Activated CD4-positive, alpha-beta T cell treated with anti-CD3 and anti-CD28 coated beads, Interleukin-2, amount 10 ng/mL, durations not matched to agents 24 days and 14 days (primary cell): ENCODE measurements at places on chromosomes 5 and 9. TPM values are rescaled to one million over a fixed set of nuclear protein-coding genes. Genes with fewer than 3 reads are reported as not detected.
A peak's percentile ranks its signal among the peaks of the same experiment; 100 is the strongest.

- H3K36me3 ChIP-seq: no peaks in the 10 kb centered on the region
- peaks cover 2% of the 10 kb centered on the region for H3K27me3 ChIP-seq
- DNase-seq: no peak
Measured at GRCh38 chr5:108418197-108418596, 36.3 kb upstream of the FBXL17 start.

GRCh38 chr5:134659456-134659855 lies 10.9 kb downstream of the SEC24A start:
- H3K27ac ChIP-seq: no peak overlapping the region
- DNase-seq: no peak
- H3K27me3 ChIP-seq: no peaks in the 10 kb centered on the region
- no peak overlapping the region for H3K4me3 ChIP-seq
- H3K4me1 ChIP-seq: peaks cover 14% of the 10 kb centered on the region

CAAP1 gene
- total RNA-seq: 19.9 and 23.1 TPM in 2 replicates

- peaks cover 23% of the 10 kb centered on the region for H3K4me1 ChIP-seq
- no peak for DNase-seq
- no peak overlapping the region for H3K27ac ChIP-seq
Measured at GRCh38 chr5:56346741-56347535, 113.8 kb upstream of the ANKRD55 start.

- peak; percentile 66 for DNase-seq
- H3K27ac ChIP-seq: peak overlapping the region; percentile 75
- H3K4me1 ChIP-seq: peaks cover 18% of the 10 kb centered on the region
- H3K4me3 ChIP-seq: peak overlapping the region; percentile 36
Measured at GRCh38 chr5:124902097-124902821, 155.8 kb upstream of the ZNF608 start.

TIMD4 gene
- total RNA-seq: 13.9 and 15.1 TPM in 2 replicates

POLR1E gene
- total RNA-seq: 60.0 and 64.0 TPM in 2 replicates

WDR31 gene
- total RNA-seq: 2.2 and 2.7 TPM in 2 replicates

DNA sequence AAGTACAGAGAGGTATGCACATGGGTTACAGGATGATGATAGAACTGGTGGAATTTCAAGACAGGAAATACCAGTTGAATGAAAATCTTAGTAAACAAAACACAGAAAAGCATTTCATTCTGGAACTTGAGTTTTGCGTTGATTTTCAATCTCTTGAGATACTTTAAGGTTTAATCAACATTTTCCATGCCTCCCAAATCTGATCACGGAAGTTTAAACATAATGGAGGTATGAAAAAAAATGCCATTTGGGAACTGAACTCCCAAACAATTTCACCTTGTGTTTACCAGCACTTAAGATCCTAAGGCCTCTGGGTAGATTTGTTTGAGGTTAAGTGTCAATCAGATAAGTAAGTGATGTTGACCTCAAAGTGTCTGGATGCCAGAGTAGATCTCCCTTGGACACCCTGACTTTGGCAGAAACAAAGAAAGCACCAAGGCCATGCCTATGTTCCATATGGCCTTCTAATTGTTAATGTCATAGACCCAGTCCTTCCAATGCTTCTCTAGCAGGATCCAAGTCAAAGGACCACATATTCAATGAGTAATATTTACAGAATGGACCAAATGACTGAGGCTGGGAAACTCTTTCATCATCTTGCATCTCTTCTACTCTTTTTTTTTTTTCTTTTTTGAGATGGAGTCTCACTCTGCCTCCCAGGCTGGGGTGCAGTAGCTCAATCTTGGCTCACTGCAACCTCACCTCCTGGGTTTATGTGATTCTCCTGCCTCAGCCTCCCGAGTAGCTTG lies 216.9 kb downstream of the ARRDC3 start:
- no peak for DNase-seq
- no peak overlapping the region for H3K4me3 ChIP-seq
- H3K36me3 ChIP-seq: no peaks in the 10 kb centered on the region
- H3K27ac ChIP-seq: no peak overlapping the region
- H3K4me1 ChIP-seq: peaks cover 37% of the 10 kb centered on the region

- no peak overlapping the region for H3K27ac ChIP-seq
- DNase-seq: no peak
- H3K4me3 ChIP-seq: no peak overlapping the region
- H3K27me3 ChIP-seq: peaks cover 4% of the 10 kb centered on the region
- H3K4me1 ChIP-seq: no peaks in the 10 kb centered on the region
Measured at GRCh38 chr9:136623016-136623841, 39.5 kb upstream of the EGFL7 start.

DNA sequence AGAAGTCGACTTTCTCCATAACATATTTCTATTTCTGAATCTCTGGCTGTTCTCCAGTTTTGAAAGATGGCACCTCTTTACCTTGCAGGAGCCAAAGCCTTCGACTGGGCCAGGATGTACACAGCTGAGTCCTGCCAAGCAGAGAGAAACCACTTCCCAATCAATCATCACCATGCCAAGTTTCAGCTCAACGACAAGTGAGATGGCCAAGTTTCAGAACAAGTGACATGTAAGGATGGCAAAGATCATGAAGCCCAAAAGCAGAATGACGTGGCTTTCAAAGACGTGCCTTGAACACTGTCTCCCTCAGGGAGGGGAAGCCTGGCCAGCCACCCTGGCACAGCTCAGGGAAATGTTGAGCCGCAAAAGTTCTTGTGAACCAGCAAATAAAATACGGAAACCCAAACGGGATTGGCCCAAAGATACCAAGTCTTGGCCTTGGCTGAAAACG lies 17.7 kb downstream of the STK10 start:
- no peaks in the 10 kb centered on the region for H3K27me3 ChIP-seq
- no peak for DNase-seq
- H3K4me3 ChIP-seq: no peak overlapping the region
- peaks cover 39% of the 10 kb centered on the region for H3K36me3 ChIP-seq
- peak overlapping the region; percentile 58 for H3K27ac ChIP-seq
- H3K4me1 ChIP-seq: peaks cover 64% of the 10 kb centered on the region

- no peak overlapping the region for H3K4me3 ChIP-seq
- no peak for DNase-seq
- no peak overlapping the region for H3K27ac ChIP-seq
Measured at GRCh38 chr9:111799506-111799905, 4.8 kb upstream of the SHOC1 start.

PCA3 gene
- not detected in 2 replicates for total RNA-seq

DNA sequence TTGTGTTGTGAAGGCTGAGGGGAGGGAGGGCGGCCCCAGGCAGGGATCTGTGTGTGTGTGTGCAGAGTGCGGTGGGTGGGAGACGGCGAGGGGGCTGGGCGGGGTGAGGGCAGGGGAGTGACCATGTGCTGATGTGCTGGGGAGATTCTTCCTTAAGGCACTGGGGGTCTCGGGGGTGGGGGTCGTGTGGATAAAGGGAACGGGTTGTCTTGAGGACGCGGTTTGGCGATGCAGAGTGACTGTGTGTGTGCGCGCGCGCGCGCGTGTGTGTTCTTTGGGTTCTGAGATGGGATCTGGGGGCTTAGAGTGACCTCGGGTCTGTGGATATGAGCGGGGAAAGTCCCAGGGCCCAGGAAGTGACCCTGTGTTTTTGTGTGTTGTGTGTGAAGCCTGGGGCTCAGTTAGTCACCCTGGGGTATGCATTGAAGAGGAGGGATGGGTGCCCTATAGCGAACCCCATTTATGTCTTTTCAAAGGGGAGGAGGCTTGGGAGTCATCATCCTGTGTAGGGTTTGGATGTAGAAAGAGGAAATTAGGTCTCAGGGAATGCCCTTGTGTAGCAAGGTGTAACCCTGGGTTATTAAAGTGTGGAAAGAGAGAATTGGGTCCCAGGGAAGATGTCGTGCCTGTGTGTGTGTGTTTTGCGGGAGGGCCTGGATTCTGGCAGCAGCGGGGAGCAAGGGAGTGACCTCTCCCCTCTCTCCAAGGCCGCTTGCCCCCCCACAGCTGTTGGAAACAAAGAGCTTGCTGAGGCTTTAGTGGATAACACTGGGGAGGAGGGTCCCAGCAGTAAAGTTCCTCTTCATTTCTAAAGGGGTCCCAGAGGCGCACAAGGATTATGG lies 1.4 kb downstream of the TMEFF1 start:
- H3K36me3 ChIP-seq: no peaks in the 10 kb centered on the region
- H3K4me1 ChIP-seq: peaks cover 4% of the 10 kb centered on the region

TRAF1 gene
- 164 and 166 TPM in 2 replicates for total RNA-seq

DNA sequence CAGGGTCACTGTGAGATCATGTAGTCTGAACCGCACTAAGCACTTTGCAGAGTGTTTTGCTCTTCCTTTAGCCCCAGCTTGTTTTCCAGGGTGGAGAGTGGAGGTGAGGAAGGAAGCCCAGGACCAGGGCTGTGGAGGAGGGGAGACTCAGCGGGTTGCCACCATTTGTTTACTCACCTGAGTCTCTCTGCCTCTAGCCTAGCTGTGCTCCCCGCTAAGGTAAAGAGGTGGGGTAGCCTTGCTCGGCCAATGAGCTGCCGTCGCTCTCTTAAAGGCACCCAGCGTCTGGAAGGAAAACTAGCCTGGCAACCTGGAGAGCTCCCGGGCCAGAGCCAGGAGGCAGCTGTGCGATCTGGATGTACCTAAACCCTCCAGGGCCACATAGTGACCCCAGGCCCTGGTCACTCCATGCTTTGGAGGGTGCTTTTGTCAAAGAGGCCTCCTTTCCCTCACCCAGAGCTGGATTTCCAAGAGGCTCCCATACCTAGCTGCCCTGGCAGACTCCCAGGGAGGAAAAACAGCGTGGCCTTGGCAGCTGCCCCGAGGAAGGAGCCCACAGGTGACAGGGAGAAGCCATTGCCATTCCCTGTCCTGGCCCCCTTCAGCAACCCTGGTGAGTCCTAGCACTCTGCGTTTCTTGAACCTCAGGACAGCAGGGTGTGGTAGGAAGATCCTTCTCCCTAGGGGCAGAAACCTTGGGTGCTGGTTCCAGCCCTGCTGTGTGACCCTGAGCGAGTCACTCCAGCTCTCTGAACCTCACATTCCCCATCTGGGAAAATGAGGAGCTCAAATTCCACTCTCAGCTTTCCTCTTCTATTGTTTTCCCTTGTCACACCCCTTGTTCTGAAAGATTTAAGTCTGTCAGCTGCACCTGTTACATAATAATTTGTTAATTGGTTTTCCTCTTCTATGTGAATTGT lies 42.4 kb upstream of the LARP1 start:
- H3K4me3 ChIP-seq: no peak overlapping the region
- H3K4me1 ChIP-seq: peaks cover 9% of the 10 kb centered on the region
- H3K27ac ChIP-seq: no peak overlapping the region
- no peaks in the 10 kb centered on the region for H3K36me3 ChIP-seq
- DNase-seq: no peak
